Natural killer cell (primary cell): ENCODE measurements at places on chromosomes 16 and 17. TPM values are rescaled to one million over a fixed set of nuclear protein-coding genes. Genes with fewer than 3 reads are reported as not detected.

Gene KRTAP2-3
- not detected for total RNA-seq

- DNase-seq, result no peak
Measured at GRCh38 chr17:74951680-74952421, 16.2 kb downstream of the OTOP3 start.

GRCh38 chr17:4998027-4998731 is 429 bp downstream of the KIF1C start:
- DNase-seq, result peak; percentile 26

DNA sequence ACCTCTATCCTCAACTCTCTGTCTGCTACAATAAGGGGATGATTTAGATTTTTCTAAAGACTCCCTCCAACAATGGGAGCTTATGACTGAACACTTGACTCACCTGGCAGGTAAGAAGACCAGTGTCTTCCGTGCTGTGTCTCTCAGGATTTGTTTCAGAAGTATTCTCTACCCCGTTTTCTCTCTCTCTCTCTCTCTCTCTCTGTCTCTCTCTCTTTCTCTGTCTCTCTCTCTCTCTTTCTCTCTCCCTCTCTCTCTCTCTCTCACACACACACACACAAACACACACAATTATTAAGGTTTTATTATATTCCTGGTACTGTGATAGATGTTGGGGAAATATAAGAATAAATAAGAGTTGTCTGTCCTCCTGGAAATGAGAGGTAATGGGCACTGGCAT is 263.9 kb downstream of the TOX3 start:
- no peak for DNase-seq

DNA sequence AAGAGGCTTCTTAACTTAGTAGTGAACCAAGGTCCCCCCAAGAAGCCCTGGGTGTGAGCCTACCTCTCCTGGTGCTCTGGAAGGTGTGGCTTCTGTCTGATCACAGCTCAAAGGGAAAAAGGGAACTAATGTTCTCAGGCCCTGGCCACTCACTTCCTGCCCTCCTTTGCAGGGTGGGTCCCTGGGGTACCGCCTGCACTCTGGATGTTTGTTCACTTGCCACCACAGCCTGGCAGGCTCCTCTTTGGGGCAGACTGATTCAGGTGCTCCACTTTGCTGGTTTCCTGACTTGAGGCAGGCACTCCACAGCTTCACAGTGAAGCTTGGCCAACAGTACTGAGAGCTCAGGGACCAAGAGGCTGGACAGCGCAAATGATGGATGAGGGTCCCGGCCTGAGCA is 5.9 kb upstream of the MYO15A start:
- no peak for DNase-seq

GRCh38 chr16:6020162-6020985 is 922.8 kb upstream of the EEF2KMT start:
- DNase-seq, result no peak

DNA sequence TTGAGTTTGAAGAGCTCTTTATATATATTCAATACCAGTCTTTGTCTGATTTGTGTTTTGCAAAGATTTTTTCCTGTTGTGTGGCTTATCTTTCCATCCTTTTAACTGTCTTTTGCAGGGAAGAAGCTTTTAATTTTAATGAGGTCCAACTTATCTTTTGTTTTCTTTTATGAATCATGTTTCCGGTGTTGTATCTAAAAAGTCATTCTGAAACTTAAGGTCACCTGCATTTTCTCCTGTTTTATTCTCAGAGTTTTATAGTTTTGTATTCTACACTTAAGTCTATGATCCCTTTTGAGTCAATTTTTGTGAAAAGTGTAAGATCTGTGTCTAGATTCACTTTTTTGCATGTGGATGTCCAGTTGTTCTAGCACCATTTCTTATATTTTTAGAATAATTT is 24.6 kb upstream of the COX10 start:
- DNase-seq, result no peak

DNA sequence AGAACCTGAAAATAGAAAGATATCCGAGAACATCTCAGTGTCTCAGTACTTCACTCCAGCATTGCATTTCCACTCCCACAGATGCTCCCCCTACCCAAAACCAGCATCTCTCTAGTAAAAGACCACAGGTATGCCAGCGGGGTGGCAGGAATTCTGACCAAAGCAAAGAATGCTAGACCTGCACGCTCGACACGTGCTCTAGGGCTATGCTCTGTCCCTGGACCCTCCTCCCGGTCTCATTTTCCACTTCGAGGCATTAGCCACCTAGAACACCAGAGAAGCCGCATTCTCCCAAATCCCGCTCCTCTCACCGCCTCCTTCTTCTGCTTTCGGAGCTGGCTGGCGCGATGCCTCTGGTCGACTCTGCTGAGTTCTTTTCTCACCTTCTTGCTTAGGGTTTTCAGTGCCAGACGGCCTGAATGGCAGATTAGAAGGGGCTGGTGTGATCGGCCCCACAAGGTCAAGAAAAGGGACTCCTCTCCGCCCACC is 487 bp downstream of the TSR1 start:
- DNase-seq, result no peak

Gene CD300LB
- 3.5 TPM for total RNA-seq

GRCh38 chr16:24993722-24994686 is 21.2 kb downstream of the ARHGAP17 start:
- DNase-seq, result no peak

GRCh38 chr17:2689411-2690164 is 22.0 kb downstream of the CLUH start:
- DNase-seq, result peak; percentile 4
